T-cell (primary cell): ENCODE measurements at places on chromosomes 6 and 20.

DNA sequence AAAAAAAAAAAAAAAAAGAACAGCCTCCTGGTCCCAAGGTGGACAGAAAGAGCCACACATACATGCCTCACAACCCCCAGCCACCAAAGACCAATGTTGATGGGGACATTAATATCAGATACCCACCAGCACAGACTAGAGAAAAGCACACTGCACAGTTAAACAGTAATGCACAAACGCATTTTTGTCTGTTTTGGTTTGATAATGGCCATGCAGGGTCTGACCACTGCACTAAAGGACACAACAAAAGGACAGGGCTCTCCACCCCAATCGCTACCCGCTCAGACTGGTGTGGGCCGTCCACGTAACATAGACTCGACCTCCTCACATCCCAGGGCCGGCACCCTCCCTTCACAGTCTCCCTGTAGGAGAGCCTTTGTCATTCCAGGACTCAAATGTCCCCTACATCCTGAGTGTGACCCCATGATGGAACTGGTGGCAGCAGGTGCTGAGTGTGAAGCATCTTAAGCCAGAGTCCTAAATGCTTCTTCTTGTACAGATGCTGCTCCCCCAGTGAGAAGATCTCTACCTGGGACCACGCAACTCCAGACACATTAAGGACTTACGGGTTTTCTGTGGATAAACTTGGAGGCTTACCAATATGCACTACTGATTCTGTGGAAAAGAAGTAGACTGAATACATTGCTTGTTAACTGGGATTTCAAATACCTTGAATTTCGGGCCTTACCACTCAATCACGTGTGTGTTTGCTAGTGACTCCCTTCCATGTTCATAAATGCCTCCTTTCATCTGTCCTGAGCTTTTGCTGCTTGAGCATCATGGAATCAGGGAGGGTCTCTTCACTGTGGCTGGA, 28.0 kb downstream of the RRBP1 start:
- peaks cover 9% of the 10 kb centered on the region for H3K36me3 ChIP-seq
- peaks cover 3% of the 10 kb centered on the region for H3K4me1 ChIP-seq
- no peak overlapping the region for H3K4me3 ChIP-seq
- DNase-seq, result no peak

DNA sequence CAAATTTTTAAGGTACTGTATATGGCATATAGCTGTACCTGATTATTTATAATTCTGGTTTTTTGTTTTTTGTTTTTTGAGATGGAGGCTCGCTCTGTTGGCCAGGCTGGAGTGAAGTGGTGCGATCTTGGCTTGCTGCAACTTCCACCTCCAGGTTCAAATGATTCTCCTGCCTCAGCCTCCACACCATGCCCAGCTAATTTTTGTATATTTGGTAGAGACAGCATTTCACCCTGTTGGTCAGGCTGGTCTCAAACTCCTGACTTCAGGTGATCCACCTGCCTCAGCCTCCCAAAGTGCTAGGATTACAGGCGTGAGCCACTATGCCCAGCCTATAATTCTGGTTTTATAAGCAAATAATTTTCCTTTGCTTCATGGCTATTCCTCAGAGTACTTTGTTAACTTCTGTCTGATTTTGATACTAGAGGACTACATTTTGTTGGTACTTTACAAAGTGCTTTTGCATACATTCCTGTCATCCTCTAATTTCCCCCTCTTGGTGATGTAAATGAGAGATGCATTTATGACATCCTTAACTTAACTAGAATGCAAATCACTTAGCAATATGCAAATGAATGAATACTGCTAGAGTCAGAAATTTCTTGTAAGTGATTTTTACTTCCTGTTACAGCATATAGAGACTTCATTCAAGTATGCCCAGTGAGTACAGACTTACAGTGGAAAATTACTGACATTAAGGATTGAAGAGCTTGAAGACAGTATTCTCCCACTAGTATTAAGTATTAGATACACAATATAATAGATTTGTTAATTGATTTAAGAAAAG, 35.7 kb upstream of the ARID1B start:
- no peaks in the 10 kb centered on the region for H3K4me1 ChIP-seq
- no peak overlapping the region for H3K4me3 ChIP-seq
- no peak for DNase-seq
- no peaks in the 10 kb centered on the region for H3K36me3 ChIP-seq
- H3K27ac ChIP-seq, result no peak overlapping the region

GRCh38 chr20:37390891-37391525, 45.1 kb downstream of the SRC start:
- peaks cover 7% of the 10 kb centered on the region for H3K27me3 ChIP-seq
- no peak for DNase-seq
- no peaks in the 10 kb centered on the region for H3K36me3 ChIP-seq
- H3K4me3 ChIP-seq, result no peak overlapping the region
- H3K4me1 ChIP-seq, result no peaks in the 10 kb centered on the region

DNA sequence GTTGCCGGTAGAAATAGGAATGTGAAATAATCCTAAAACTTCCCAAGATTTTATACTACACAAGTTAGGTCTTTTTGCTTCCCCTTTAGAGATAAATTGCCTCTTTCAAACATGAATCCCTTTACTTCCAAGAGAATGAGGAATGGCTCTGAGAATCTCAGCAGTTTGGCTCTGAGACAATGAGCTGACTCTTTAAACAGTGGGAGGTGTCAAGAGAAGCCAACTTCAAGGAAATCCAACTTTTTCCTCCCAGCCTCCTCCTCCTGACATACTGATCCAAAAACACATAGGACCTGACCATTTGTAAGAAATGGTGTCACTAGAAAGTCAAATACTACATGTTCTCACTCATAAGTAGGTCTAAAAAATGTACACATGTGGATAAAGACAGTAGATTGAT, 154.2 kb downstream of the ALDH8A1 start:
- H3K36me3 ChIP-seq, result no peaks in the 10 kb centered on the region
- H3K27ac ChIP-seq, result no peak overlapping the region
- H3K4me3 ChIP-seq, result no peak overlapping the region
- no peaks in the 10 kb centered on the region for H3K27me3 ChIP-seq

GRCh38 chr6:119895626-119896025, 546.1 kb upstream of the MAN1A1 start:
- no peak overlapping the region for H3K27ac ChIP-seq
- H3K36me3 ChIP-seq, result no peaks in the 10 kb centered on the region
- DNase-seq, result no peak
- no peaks in the 10 kb centered on the region for H3K4me1 ChIP-seq
- H3K4me3 ChIP-seq, result no peak overlapping the region

DNA sequence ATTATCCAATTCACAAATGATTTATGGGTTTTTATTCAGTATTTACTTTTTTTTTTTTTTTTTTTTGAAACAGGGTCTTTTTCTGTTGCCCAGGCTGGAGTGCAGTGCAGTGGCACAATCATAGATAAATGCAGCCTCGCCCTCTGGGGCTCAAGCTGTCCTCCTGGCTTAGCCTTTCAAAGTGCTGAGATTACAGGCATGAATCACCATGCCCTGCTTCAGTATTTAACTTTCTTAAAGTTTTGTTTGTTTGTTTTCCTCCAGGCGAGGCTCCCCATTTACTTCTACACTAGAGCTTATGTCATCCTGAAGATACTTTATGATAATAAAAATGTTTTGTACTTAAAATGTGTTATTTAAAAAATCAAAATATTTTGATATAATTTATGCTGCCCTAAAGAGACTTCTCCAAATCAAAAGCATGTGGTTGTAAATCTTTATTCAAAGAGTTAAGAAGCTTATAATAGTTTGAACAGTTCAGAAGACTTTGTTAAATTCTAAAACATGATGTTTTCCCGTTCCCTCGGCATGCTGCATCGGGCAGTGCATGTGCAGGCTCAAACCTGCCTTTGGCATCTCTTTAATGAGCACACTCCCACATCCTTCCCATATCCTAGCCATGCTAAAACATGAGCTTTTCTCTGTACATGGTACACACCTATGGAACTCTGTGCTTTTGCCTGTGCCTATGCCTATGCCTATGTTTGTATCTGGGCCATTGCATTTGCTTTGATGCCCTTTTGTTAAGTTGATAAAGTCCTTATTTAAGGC, 11.0 kb downstream of the SMPDL3A start:
- peaks cover 3% of the 10 kb centered on the region for H3K27me3 ChIP-seq
- no peaks in the 10 kb centered on the region for H3K4me1 ChIP-seq
- no peak overlapping the region for H3K27ac ChIP-seq
- no peak overlapping the region for H3K4me3 ChIP-seq

- no peak overlapping the region for H3K27ac ChIP-seq
- no peak overlapping the region for H3K4me3 ChIP-seq
- H3K4me1 ChIP-seq, result no peaks in the 10 kb centered on the region
- H3K36me3 ChIP-seq, result no peaks in the 10 kb centered on the region
- H3K27me3 ChIP-seq, result peaks cover 24% of the 10 kb centered on the region
Observed at GRCh38 chr20:58559368-58559729, 44.1 kb upstream of the APCDD1L start.
